ENCODE measurements at places on chromosomes 6 and 20. TPM values are rescaled to one million over a fixed set of nuclear protein-coding genes. Genes with fewer than 3 reads are reported as not detected.

The PRRT1 gene
- 3.0 TPM for total RNA-seq

DNA sequence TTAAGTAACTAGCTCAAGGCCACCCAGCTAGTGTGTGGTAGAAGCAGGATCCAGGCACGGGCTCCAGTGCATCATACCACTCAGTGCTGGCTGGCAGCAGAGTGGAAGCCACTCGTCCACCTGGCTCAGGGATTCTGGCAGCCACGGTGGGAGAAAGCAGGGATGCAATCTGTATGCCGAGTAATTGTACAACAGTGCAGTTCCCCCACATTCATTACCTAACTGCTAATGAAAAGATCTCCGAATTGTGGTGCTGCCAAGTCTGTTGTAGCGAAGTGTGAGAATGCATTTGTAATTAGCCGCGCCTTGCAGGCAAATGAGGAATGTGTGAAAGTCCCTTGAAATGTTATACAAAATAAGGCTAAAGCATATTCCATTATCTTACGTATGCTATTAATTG is 29.0 kb downstream of the KCNG1 start:
- no peak overlapping the region for H3K4me3 ChIP-seq
- H3K27me3 ChIP-seq: no peaks in the 10 kb centered on the region
- no peak for DNase-seq

GRCh38 chr20:54929191-54929590 is 453.8 kb downstream of the DOK5 start:
- H3K4me1 ChIP-seq: no peaks in the 10 kb centered on the region
- H3K36me3 ChIP-seq: no peaks in the 10 kb centered on the region
- H3K27me3 ChIP-seq: no peaks in the 10 kb centered on the region
- H3K4me3 ChIP-seq: no peak overlapping the region

The GPSM3 gene
- 22.4 TPM for total RNA-seq

GRCh38 chr6:169370054-169370453 is 116.4 kb upstream of the THBS2 start:
- H3K4me3 ChIP-seq: no peak overlapping the region
- no peaks in the 10 kb centered on the region for H3K27me3 ChIP-seq
- DNase-seq: peak; percentile 57
- H3K4me1 ChIP-seq: no peaks in the 10 kb centered on the region
- H3K36me3 ChIP-seq: no peaks in the 10 kb centered on the region

DNA sequence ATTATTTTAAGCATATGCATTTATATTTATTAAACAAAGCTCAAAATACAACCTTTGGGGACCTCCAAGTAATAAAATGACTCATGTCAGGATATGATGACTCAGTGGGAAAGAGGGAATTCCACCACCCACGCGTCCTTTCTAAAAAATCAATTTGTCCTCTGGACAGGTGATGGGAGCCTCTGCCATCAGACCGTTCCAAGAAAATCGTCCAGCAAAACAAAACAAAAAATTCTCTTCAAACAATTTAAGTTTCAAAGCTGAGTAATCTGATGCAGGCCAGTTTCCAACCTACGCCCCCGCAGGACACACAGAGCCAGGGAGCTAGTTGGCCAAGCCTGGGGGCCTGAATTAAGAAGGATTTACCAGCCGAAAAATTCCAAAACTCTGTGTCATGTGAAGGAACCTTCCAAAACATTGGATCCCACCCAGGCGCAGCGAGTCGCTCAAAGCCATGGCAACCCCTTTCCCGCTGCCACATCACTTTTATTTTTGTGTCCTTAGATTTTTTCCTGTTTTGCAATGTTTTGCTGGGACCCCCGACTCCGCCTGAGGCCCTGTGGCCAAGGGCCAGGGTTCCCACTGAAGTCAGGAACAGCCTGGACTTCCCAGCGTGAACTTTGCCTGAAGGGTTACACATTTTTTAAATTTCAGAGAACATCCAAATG is 95.3 kb downstream of the NFATC2 start:
- H3K4me1 ChIP-seq: no peaks in the 10 kb centered on the region
- H3K4me3 ChIP-seq: no peak overlapping the region
- H3K27ac ChIP-seq: no peak overlapping the region
- DNase-seq: no peak
- no peaks in the 10 kb centered on the region for H3K27me3 ChIP-seq

DNA sequence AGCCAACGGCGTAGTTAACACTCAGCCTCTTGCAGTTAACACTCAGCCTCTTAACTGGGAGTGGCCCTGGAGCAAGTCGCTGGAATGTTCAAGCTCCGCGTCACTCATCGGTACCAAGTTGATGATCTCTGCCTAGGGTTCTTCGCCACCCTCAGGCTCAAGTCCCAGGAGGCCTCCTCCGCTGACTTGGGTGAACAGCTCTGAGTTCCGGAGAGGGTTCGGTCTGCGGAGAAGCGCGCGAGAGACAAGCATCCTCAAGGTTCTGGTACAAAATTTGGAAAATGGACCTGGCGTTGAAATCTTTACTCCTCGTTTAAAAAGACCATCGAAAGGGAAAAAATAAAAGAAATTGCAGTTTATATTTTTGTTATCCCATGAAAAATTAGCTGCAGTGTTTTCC is 876 bp upstream of the DSP start:
- peak overlapping the region; percentile 90 for H3K4me3 ChIP-seq
- peaks cover 19% of the 10 kb centered on the region for H3K27me3 ChIP-seq
- no peaks in the 10 kb centered on the region for H3K36me3 ChIP-seq
- H3K4me1 ChIP-seq: peaks cover 4% of the 10 kb centered on the region
- H3K27ac ChIP-seq: no peak overlapping the region

The KCNK5 gene
- total RNA-seq: 29.8 TPM

GRCh38 chr6:117740605-117741004 is 65.3 kb downstream of the NUS1 start:
- H3K27ac ChIP-seq: no peak overlapping the region
- H3K36me3 ChIP-seq: no peaks in the 10 kb centered on the region
- no peaks in the 10 kb centered on the region for H3K27me3 ChIP-seq
- peak overlapping the region; percentile 68 for H3K4me3 ChIP-seq
- DNase-seq: peak; percentile 62

DNA sequence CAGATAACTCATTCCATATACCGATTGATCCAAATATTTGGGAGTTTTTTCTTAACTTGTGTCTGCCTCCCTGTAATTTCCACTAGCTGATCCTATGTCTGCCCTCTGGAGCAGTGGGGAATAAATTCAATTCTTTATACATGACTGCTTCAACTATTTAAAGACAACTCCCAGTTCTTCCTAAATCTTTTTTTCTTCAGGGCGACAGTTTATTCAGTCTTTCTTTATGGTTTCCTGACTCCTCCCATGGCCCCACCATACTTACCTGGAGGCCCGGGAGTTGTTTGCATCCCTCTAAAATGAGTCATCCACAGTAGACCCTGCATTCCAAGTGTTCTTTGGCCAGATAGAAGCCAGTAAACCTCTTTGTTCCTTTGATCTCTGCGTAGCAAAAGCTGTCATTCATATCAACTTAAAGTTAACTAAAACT is 73.6 kb downstream of the LCA5 start:
- DNase-seq: peak; percentile 75
- no peaks in the 10 kb centered on the region for H3K4me1 ChIP-seq
- no peak overlapping the region for H3K27ac ChIP-seq
- H3K27me3 ChIP-seq: no peaks in the 10 kb centered on the region

- peak overlapping the region; percentile 76 for H3K4me3 ChIP-seq
- DNase-seq: peak; percentile 78
- peak overlapping the region; percentile 49 for H3K27ac ChIP-seq
- no peaks in the 10 kb centered on the region for H3K27me3 ChIP-seq
Observed at GRCh38 chr6:166998256-166999144, 697 bp upstream of the CEP43 start.

The XKR7 gene
- 3.1 TPM for total RNA-seq

The SLPI gene
- not detected for total RNA-seq

The OR2H2 gene
- total RNA-seq: not detected

The PTGIS gene
- 20.9 TPM for total RNA-seq

The ADRM1 gene
- total RNA-seq: 105 TPM

- H3K36me3 ChIP-seq: peaks cover 19% of the 10 kb centered on the region
- DNase-seq: no peak
- H3K4me3 ChIP-seq: no peak overlapping the region
- H3K27ac ChIP-seq: no peak overlapping the region
- no peaks in the 10 kb centered on the region for H3K4me1 ChIP-seq
Observed at GRCh38 chr6:3269281-3269975, 10.7 kb downstream of the PSMG4 start.

The SEL1L2 gene
- not detected for total RNA-seq

DNA sequence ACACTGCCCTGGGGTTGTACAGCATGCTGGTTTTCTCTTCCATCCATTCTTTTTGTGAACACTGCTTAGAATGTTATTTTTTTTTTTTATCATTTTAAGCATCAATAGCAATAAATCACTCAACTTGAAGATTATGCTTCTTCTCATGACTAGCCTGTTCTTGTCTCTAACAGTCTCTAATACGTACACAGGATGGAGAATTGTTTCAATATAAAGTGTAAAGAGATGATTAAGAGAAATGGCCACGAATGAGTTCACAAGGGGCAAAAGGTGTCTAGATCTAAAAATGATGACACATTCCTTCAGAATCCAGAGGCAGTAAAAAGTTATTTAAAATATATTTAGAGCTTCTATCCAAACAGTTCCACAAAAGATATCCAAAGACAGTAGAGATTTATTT is 390.2 kb downstream of the HDGFL1 start:
- no peak for DNase-seq
- no peak overlapping the region for H3K27ac ChIP-seq
- peaks cover 8% of the 10 kb centered on the region for H3K4me1 ChIP-seq
- H3K36me3 ChIP-seq: no peaks in the 10 kb centered on the region
- no peak overlapping the region for H3K4me3 ChIP-seq

DNA sequence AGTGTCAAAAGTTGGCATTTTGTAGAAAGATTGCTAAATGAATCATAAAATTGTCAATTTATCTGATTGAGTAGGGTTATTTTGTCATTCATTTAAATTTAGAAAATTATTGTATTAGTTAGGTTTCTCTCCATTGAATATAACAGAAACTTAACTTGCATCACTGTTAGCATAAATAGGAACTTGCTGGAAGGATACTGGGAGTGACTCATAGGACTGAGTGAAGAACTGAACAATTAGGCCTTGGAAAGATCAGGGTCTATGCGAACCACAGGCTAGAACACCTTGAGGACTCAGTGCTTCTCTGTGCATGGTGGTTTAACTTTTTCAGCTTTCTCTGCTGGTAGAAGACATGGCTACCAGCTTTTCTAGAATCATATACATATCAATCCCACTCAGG is 67.7 kb upstream of the IFNGR1 start:
- no peaks in the 10 kb centered on the region for H3K36me3 ChIP-seq
- H3K27me3 ChIP-seq: no peaks in the 10 kb centered on the region
- H3K27ac ChIP-seq: no peak overlapping the region
- DNase-seq: no peak

DNA sequence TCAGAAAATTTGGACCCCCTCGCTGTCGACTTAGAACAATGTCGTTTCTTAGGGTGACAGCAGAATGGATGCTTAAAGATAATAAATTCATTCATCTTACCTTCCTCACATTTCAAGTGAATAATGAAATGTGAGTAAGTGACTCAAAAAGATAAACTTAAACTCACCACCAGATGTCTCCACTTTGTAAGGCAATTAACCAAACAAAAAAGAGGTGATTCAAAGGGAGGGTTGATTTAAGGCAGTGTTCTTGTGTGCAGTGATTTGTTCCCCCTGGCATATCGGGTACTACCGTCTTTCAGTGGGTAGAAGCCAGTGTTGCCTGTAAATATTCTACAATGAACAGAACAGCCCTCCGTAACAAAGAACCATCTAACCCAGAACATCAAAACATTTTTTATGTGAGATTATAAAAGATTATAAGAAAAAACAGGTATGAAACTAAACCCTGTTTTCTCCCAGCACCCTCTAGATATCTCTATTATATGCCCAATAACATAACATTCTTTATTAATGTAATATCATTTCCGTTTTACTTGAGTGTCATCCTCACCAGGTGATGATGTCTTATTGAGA is 589.7 kb downstream of the CBLN4 start:
- peaks cover 25% of the 10 kb centered on the region for H3K27me3 ChIP-seq
- H3K27ac ChIP-seq: no peak overlapping the region
- no peaks in the 10 kb centered on the region for H3K36me3 ChIP-seq
- DNase-seq: no peak
- H3K4me3 ChIP-seq: no peak overlapping the region

Data from endodermal cell (in vitro differentiated cells).